Stimulated activated CD8-positive, alpha-beta memory T cell treated with anti-CD3 and anti-CD28 coated beads, Interleukin-7, amount 100 ng/mL, for 24 hours (primary cell): ENCODE measurements at places on chromosomes 16 and 17.

DNA sequence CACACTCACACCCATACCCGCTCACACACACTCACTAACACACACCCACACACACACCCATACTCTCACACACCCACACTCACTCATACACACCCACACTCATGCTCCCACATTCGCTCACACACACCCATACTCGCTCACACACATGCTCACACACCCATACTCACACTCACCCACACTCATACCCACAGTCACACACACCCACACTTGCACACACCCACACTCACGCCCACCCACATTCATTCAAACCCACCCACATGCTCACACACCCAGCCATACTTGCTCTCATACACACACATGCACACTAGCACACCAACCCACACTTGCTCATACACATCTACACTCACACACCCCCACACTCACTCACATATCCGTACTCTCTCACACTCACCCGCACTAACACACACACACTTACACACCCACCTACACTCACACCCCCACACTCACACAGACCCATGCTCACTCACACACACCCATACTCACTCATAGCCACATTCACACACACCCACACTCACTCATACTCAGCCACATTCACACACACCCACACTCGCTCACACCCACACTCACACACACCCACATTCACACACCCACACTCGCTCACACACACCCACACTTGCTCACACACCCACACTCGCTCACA, 322.4 kb upstream of the N4BP1 start:
- no peak for DNase-seq

GRCh38 chr16:79995315-79995714, 394.8 kb upstream of the MAF start:
- no peak for DNase-seq

GRCh38 chr17:10579270-10579669, 29.8 kb upstream of the MYH2 start:
- no peak for DNase-seq

DNA sequence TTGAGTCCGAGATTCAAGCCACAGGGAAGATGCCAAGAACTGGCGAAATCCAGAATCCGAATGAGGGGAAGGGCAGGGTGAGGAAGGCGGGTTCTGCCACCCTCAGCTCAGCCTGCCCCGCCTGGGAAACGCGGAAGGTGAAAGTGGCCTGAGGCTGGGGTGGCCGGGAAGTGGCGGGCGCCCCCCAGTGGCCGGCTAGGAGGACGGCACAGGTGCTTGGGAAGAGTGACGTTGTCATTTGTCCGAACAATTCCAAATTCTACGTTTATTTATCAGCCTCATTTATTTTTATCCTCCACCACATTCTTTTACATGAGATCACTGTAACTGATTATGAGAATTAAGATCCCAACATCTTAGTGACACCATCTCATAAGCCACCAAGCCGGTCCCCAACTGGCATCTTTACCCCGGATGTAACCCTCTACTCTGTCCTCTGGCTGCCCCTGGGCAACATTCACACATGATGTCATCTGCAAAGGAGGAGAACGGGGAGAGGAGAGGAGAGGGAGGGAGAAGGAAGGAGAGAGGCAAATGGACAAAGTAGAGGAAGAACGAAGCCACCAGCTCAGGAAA, 21.3 kb downstream of the SRCIN1 start:
- DNase-seq, result no peak

DNA sequence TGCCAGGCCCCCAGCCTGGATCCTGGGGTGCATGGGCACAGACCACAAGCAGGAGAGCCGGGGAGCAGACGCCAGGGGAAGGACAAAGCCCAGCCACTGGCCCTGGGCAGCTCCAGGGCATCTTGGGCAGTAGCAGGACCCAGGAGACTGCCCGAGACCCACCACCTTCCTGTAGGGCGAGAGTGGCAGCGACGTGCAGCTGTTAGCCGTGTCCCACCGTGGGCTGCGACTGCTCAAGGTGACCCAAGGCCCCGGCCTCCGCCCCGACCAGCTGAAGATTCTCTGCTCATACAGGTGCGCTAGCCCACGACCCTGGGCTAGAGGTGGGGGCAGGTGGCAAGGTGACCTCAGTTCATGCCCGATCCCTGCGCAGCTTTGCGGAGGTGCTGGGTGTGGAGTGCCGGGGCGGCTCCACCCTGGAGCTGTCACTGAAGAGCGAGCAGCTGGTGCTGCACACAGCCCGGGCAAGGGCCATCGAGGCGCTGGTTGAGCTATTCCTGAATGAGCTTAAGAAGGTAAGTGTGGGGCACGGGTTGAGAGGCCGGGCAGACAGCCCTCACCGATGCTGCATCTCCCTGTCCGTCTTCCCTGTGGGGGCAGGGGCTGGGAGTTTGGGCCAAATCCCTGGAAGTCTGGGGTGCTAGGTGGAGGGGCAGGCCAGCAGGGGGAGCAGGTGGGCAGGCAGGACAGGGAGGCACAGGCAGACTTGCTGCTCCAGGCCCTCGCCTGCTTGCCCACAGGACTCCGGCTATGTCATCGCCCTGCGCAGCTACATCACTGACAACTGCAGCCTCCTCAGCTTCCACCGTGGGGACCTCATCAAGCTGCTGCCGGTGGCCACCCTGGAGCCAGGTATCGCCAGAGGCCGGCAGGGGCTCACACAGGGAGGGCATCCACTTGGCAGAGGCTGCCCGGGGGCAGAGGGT, 13.5 kb upstream of the SMIM5 start:
- DNase-seq, result no peak

DNA sequence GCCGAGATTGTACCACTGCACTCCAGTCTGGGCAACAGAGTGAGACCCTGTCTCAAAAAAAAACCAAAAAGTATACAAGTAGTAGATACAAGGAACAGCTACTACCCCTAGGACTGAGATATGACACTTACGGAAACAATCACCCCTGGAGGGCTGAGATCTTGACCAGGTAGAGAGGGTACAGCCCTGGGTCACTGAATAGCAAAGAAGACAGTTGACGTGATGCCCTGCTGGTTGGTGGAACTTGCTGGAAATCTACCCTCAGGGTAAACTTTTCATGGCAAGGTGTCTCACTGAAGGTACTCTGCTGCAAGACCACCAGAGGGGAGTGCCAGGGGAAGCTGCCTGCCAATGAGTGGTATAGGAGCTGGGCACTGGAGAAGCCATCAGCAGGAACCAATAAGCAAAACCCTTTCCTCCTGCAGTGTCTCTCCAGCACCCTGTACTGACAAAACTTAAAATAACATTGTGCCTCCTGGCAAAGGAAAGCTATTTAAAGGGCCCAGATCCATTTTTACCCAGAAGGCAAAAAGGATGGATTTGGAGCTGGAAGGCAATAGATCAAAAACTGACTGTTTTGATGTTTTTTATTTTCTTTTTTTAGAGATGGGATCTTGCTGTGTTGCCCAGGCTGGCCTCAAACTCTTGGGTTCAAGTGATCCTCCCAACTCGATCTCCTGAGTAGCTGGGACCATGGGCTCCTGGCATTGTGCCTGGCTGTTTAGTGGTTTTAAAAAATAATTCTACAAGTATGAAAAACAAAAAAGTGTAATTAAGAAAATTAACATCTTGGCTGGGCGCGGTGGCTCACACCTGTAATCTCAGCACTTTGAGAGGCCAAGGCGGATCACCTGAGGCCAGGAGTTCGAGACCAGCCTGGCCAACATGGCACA, 11.3 kb upstream of the PDXDC1 start:
- no peak for DNase-seq

DNA sequence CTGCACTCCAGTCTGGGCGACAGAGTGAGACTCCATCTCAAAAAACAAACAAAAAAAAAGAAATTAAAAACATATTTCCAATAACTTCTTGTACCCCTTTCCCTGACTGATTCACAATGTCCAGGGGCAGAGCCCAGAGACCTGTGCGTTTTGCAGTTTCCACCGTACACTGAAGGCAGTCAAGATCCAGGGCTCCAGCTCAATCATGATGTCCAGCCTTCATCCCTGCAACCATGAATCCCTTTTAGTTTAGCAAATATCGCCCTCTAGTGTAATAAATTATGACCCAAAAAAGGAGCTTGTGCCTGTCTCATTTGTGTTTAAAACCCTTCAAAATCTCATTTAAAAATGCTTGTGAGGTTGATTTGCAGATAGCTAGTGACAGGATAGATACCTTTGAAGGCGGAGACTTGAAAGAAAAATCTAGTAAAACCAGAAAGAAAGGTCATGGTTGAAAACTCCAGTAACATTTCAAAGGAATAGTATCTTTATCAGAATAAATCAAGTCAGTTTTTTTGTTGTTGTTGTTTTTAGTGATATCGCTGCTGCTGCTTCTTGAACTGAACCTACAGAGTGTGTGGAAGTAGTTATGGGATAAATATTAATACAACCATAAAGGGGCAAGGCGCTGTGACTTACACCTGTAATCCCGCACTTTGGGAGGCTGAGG, 3.7 kb upstream of the ERN1 start:
- DNase-seq, result no peak

GRCh38 chr16:84356176-84356575, 12.2 kb upstream of the ATP2C2 start:
- DNase-seq, result no peak

- no peak for DNase-seq
These were observed 6.8 kb downstream of the COTL1 start for GRCh38 chr16:84611041-84611440.

- no peak for DNase-seq
These were observed 15.8 kb upstream of the TBX21 start for GRCh38 chr17:47717261-47717697.

GRCh38 chr17:74008196-74008595, 195.3 kb upstream of the RPL38 start:
- DNase-seq, result no peak

DNA sequence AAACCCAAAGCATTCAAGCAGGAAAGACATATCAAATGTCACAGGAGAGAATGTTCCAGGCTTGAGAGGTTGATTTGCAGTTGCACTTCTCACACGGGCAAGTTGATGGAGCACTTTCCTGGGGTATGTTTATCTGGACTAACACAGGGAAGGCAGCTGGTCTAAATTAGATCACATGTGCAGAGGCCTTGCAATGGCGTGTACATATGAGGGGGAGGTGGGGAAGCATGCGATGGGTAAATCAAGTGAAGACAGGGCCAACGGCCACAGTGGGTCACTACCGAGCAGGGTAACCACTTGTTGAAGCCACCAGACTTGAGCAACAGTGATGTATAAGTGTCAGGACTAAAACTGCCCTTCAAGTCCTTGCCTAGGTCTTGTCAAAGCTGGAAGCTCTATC, 156.6 kb upstream of the MAF start:
- DNase-seq, result no peak

GRCh38 chr17:73307130-73307529, 4.7 kb downstream of the CDC42EP4 start:
- DNase-seq, result no peak

DNA sequence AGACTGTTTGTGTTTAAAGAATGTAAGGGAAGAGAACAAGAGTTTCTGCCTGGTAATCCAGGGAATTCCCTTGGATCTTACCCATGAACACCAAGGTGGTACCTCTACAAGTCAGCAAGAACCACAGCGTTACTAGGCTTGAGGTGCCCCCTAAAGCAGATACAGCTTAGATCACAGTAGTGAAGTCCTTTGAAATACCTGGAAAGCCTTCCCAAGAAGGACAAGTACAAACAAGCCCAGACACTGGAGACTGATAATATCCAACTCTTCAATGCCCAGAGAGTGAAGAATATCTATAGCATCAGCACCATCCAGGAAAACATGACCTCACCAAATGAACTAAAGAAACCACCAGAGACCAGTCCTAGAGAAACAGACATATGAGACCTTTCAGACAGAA, 3.8 kb upstream of the APPBP2 start:
- DNase-seq, result no peak

DNA sequence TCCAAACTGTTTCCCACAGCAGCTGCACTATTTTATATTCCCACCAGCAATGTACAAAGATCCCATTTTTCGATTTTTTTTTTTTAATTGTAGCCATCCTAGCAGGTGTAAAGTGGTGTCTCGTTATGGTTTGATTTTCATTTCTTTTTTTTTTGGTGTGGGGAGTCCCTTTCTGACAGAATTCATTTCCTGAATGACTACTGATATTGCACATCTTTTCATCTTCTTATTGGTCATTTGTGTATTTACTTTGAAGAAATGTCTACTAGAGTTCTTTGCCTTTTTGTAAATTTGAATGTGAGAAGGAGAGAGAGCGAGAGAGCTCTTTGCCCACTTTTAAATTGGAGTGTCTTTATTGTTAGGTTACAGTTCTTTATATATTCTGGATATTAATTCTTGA, 14.0 kb downstream of the CYB5B start:
- no peak for DNase-seq

DNA sequence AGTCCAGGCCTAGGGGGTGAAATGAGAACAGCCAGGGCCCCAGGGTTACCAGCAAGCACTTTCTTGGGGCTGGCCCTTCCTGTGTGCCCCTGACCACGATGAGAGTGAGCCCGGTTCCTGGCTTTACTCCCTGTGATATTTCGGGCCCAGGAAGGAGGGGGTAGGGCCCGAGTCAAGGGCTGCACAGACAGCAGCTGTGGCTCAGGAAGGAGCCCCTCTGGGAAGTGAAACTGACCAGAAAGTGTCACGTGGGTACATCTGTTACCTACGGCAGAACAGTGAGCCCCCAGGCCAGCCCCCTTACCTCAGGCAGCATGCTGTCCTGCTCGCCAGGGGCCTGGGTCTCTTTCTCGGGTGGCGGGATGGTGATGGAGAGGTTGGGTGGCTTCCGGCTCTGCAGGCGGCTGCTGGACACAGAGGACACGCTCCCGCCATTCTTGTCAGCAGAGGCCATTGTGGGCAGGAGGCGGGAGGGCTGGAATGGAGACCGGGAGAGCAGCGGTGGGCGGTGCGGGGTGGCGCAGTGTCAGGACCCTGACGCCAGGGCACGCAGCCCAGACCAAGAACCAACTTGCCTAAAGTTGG, 13.8 kb downstream of the AANAT start:
- DNase-seq, result no peak

DNA sequence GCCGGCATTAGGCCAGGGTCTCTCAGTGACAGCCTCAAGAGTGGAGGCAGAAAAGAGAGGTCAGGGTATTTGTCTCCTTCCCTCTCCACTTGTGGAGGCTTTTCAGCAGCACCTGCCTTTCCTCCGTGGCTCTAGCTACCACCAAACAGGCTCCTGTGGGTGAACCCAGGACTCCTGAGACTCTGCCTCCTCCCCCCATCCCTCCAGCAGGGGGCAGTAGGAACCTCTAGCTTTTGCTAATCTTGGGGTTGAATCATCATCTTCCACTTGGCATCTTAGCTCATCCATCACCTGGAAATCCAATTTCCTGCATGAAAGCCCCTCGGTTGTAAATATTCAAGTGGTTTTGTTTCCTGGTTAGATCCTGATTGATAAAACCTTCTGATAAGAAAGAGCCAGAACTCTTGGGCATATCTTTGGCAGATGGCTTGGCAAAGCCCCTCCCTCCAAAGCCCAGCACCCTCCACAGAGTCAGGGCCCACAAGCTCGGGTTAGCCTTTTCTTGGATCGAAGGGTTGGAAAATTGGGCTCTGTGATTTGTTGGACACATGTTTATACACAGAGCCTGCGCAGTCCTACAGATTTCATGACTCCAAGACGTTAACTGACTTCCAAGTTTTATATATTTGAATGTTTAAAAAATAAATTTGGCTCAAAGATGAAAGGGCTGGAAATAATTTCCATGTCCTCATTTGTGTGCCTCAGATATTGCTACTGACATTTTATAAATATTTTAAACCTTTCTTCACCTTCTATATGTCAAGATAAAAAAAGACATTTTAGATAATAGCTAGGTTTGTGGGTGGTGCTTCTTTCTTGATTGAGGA, 322.1 kb downstream of the MAP2K4 start:
- no peak for DNase-seq
